Transverse colon (tissue), 4 donors: ENCODE measurements at places on chromosomes 6 and 20.
A peak's percentile ranks its signal among the peaks of the same experiment; 100 is the strongest.

DNA sequence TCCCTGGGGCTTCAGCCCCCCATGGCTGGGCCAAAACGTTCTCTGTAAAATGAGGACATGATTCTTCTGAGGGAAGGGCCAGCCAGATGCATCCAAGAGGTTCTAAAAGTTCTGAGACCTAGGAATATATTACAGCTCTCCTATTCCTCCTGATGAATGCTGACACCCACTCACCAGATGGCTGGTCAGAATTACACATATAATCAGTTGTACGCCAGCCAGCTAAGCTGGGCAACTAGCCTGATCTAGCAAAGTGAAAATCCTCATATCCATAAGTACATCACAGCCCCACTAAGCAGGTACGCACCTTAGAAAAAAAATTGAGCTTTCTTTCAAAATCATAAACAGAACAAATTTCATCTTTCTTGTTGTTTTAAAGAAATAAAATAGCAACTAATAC lies 34.8 kb downstream of the C6orf118 start:
- DNase-seq, result no peak

- DNase-seq, result peak; percentile 51
These were observed 90.7 kb upstream of the ARID1B start for GRCh38 chr6:156686301-156686994.

- no peak for DNase-seq
These were observed 164.2 kb downstream of the SLC24A3 start for GRCh38 chr20:19376451-19377229.

GRCh38 chr6:160127270-160128124 lies 5.9 kb downstream of the SLC22A1 start:
- DNase-seq, result no peak

DNA sequence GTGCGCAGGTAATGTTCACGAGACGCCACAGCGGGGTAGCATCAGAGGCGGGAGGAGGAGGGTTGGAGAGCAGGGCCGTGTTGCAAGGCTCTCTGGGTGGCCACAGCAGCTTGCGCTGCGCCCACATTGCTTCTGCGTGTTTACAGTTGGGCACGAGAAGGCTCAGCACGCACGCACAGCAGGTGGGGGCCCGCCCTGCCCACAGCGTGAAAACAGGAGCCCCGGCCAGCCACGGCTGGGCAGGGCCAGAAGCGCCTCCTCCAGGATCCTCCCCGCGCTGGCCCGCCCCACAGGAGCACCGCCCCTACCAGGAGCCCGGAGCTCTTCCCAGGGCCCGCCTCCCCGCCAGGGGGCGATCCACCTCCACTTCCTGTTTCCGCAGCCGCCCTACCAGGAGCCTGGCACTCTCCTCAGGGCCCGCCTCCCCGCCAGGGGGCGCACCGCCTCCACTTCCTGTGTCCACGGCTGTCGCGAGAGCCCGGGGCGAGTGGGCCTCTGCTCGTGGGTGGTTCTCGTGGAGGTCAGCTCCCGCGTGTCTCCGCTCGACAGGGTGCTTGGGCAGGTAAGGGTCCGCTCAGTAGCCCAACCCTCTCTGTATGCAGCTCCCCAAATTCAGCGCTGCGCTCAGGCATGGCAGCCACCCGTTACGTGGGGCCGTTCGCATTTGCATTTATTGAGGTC lies at the start of gene FAM50B:
TSS of gene FAM50B (plus strand) at position 449 of the 681 bp plus-strand sequence. CDS start 439 bp downstream, outside the sequence.
- peak; percentile 94 for DNase-seq

DNA sequence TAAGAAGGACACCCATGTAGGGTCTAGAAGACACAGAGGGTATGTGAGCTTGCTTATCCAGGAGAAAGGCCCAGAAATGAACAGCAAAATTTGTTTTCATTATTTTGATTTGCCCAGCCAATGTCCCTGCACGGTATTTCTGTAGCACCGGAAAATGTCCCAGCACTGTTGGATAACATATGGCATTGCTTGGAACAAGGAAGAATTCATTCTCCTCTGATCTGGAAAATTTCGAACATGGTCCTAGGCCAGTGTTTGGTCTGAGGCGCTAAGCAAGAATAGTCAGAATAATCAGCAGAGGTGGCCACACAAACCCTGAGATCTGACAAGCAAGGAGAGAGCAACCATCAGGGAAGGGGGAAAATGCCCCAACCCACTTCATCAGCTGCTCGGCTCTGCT lies 26.6 kb downstream of the ROS1 start:
- no peak for DNase-seq

- DNase-seq, result no peak
These were observed 65.2 kb downstream of the PRL start for GRCh38 chr6:22231616-22232015.

GRCh38 chr6:15389765-15390723 lies 144.2 kb downstream of the JARID2 start:
- DNase-seq, result no peak

DNA sequence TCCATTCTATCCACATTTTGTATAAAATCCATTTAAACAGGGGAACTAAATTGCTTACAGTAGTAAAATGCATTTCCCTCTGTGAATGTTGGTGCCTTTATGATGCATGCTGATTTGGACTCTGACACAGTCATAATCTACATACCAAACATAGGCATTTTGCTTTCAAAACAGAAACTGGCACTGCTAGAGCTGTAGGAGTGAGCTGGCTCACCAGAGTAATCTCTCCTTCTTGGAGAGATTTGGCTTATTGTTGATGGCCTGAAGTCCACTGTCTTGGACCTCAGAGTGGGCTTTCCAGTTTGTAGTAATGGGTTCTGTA lies 363.2 kb upstream of the FLRT3 start:
- DNase-seq, result peak; percentile 14
